ENCODE measurements at places on chromosomes 13 and 19.

GRCh38 chr13:112638157-112638750, 50.3 kb upstream of the TUBGCP3 start:
- DNase-seq, result no peak

DNA sequence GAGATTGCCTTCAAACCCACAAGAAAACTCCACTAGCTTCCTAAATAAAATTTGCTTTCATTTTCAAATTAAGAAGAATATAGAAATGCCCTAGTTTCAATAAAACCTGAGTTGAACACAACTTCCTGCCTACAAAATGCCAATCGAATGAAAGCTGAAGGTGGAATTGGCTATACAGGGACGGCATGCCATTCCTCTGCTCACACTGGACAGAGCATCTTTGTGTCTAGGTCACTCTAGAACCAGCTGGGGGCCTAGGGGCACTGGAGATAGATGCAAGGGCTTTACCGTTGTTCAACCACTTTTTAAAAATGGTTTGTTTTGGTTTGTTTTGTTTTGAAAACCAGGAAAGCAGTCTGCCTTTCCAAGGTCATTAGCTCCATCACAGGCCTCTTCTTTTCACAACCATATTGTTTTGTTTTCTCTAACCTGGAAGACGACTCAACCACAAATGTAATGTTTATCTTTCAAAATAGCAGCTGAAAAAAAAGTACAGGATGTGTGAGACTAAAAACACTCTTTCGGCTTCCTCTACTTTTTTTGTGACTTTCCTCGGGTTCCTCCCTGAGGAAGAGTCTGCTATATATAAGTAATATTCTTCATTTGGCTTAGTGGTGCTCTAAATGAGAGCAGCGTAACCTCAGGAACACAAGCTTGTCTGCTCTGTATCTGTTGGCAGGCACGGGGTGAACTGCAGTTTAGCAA, 11.9 kb upstream of the ITM2B start:
- no peak for DNase-seq

DNA sequence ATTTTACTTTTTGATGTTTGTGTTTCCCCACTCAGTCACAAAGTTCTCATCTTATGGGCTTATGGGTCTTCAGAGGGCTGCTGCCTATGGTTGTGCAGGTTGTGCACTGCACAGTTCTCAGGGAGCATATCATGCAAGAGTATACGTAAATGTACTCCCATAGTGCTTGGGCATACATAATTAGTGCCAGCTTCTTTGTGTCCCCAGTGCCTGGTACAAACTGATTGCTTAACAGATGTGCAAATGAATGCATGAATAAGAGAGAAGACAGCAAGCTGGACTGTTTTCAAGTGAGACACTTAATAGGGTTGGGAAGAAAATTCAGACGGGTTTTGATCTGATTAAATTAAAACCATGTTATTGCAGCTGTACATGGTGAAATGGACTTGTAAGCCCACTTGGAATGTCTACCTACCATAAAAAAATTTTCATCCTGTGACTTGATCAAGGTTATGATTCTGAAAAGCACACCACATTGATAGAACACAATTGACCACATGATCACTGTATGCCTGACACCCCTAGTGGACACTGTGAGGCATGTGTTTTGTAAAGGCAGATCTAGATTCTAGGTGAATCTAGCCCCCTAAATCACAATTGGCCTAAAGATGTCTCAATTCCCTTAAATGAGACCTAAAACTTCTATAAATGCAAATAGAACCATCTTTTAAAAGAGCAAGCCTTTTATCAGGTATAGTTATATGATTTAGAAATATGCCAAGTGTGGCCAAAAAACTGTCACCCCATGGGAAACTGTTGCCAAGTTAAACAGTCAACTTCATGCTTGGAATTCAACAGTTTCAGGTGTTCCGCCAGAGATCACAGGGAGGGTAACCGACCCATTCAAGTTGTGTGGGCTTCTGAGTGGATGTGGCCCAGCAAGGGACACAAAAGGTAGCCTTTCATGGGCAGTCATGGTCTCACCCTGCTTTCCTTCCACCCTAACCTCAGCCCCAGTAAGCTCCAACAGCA, 27.9 kb downstream of the FAM124A start:
- DNase-seq, result no peak

- no peak for DNase-seq
Measured at GRCh38 chr13:48731001-48731658, 77.4 kb downstream of the CYSLTR2 start.

GRCh38 chr13:27355894-27356293, 68.5 kb upstream of the GTF3A start:
- DNase-seq, result no peak

- DNase-seq, result no peak
Measured at GRCh38 chr19:49344505-49345423, 9.6 kb downstream of the CD37 start.

GRCh38 chr13:27423333-27423732, 1.1 kb upstream of the GTF3A start:
- no peak for DNase-seq

Data from activated CD8-positive, alpha-beta memory T cell treated with anti-CD3 and anti-CD28 coated beads, Interleukin-2, amount 50 U/mL, for 48 hours (primary cell).